ENCODE measurements at places on chromosomes 6 and 20.

GRCh38 chr20:478949-479429 is 16.7 kb upstream of the TBC1D20 start:
- no peak for DNase-seq

- no peak for DNase-seq
Measured at GRCh38 chr6:22727710-22728109, 158.3 kb downstream of the HDGFL1 start.

DNA sequence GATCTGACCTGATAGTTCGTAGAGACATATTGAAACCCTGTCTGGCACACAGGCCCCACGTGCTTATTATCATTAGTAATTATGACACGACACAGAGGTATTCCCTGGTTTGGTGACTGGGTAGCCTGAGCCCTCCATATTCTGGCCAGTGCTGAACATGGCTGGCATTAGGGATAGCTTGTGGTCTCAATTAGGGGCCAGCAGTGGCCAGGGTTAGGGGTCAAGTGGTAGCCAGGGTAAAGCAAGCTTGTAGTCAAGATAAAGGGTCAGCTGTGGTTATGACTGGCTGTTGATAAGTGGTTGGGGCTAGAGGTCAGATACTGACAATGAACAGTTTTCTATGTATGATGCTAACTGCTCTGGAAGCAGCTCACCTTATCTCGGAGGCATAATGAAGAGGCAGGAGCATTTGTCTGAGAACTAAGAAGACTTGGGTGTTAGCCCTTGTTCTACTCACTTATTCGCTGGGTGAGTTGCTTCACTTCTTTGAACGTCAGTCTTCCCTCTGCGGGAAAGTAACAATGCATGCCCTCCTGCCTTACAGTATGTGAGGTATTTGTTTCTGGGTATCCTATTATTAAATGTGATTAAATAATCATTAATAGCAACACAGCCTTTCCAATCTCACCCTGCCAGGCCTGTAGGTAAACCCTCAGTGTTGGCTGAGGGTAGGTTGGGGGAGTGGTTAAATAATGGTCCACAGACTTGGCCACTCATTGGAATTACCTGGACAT is 66.7 kb downstream of the VEGFA start:
- DNase-seq, result no peak

DNA sequence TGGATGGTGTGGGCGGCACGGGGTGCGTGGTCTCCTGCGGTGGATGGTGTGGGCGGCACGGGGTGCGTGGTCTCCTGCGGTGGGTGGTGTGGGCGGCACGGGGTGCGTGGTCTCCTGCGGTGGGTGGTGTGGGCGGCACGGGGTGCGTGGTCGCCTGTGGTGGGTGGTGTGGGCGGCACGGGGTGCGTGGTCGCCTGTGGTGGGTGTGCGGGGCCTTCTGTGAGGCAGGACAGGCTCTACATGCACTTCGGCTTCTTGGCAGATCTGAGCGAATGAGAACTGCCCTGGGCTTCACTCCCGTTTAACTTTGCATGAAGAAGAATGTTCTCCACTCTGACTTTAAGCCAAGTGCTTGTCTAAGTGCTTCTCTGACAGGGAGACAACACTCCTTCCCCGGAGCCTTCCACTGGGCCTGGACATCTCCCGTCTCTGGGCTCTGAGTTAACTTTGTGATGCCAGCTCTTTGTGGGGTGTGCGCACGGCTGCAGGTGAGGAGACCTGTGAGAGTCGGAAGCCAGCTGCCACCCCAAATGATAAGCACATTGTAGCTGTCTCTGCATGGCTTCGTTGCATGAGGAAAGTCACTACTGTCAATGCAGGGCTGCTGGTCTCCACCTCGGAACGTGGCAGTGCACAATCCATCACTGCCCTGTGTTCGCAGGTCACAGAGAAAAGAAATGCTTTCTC is 244.8 kb downstream of the DLL1 start:
- no peak for DNase-seq

GRCh38 chr6:33147807-33148666 is 44.2 kb downstream of the COL11A2 start:
- DNase-seq, result no peak

DNA sequence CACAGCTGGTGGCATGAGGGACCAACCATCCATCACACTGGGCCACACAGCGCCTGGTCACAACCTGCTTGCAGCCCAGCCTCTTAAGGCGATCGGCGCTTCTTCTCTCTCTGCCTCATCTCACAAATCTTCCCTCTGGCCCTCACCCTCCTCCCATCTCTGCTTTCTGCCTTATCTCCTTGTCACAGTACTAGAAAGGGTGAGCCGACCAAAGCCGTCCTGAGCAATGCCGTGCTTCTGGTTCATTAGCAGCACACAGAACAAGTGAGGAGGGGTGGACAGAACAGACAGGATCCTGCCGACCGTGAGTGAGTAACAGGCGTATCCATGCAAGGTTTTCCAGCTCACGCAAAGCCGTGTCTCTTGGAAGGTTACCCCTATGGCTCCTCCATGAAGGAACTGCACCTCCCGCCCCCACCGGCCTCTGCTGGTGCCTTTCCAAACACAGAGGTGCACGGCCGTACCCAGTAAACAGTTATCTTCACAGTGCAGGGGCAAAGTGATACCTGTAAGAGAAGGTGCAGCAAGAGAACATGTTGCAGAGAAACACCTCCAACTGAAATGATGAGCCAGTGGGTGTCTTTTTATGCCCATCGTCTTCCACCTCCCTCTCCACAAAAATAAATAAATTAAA is 331.7 kb downstream of the FARS2 start:
- no peak for DNase-seq

DNA sequence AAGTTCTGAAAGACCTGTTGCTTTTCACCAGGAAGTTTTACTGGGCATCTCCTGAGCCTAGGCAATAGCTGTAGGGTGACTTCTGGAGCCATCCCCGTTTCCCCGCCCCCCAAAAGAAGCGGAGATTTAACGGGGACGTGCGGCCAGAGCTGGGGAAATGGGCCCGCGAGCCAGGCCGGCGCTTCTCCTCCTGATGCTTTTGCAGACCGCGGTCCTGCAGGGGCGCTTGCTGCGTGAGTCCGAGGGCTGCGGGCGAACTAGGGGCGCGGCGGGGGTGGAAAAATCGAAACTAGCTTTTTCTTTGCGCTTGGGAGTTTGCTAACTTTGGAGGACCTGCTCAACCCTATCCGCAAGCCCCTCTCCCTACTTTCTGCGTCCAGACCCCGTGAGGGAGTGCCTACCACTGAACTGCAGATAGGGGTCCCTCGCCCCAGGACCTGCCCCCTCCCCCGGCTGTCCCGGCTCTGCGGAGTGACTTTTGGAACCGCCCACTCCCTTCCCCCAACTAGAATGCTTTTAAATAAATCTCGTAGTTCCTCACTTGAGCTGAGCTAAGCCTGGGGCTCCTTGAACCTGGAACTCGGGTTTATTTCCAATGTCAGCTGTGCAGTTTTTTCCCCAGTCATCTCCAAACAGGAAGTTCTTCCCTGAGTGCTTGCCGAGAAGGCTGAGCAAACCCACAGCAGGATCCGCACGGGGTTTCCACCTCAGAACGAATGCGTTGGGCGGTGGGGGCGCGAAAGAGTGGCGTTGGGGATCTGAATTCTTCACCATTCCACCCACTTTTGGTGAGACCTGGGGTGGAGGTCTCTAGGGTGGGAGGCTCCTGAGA is at the start of gene HFE:
TSS of gene HFE (plus strand) at position 146 of the 832 bp plus-strand sequence. CDS start at position 158, 12 bp downstream.
- no peak for DNase-seq

- no peak for DNase-seq
Measured at GRCh38 chr6:70838907-70839285, 118.0 kb downstream of the B3GAT2 start.

GRCh38 chr6:124694139-124694705 is 268.0 kb upstream of the RNF217 start:
- DNase-seq, result no peak

DNA sequence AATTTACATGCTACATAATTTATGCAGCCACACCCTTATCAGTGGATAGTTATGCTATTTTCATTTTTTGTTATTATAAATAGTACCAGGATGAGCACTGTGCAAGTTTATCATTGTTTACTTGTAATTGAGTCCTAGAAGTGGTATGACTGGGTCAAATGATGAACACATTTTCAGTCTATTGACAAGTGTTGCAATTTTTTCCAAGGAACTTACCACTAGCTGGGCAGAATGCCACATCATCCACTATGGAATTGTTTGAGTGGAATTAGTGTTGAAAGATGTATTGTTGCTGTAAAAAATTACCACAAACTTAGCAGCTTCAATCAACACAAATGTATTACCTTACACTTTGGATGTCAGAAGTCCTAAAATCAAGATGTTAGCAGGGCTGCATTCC is 38.1 kb upstream of the OPN5 start:
- no peak for DNase-seq

DNA sequence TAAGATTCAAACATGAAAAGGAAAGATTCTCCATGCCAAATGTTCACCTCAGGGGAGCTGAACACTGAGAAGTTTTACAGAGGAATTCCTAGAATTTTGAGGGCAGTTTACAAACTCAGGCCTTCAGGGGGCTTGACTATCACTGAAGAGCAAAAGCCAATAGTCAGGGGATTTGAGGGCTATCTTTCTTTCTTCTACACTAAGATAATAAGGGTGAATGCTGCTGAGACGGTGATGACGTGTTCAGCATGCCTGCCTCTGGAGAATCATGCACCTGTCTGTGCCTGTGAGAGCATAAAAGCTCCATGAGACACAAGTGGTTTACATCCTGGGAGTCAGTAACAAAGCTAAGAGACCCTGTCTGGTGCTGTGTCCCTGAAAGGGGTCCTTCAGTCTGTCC is 1085.6 kb downstream of the KIF16B start:
- no peak for DNase-seq

- no peak for DNase-seq
Measured at GRCh38 chr20:53399592-53400335, 193.9 kb downstream of the ZNF217 start.

- no peak for DNase-seq
Measured at GRCh38 chr6:27889628-27890444, 22.4 kb downstream of the OR2B2 start.

GRCh38 chr6:163457637-163458561 is 43.4 kb downstream of the QKI start:
- no peak for DNase-seq

GRCh38 chr20:4147319-4147718 is 132.0 kb upstream of the RNF24 start:
- no peak for DNase-seq
